CD4-positive, alpha-beta memory T cell (primary cell): ENCODE measurements at places on chromosomes 12 and 14.
A peak's percentile ranks its signal among the peaks of the same experiment; 100 is the strongest.

DNA sequence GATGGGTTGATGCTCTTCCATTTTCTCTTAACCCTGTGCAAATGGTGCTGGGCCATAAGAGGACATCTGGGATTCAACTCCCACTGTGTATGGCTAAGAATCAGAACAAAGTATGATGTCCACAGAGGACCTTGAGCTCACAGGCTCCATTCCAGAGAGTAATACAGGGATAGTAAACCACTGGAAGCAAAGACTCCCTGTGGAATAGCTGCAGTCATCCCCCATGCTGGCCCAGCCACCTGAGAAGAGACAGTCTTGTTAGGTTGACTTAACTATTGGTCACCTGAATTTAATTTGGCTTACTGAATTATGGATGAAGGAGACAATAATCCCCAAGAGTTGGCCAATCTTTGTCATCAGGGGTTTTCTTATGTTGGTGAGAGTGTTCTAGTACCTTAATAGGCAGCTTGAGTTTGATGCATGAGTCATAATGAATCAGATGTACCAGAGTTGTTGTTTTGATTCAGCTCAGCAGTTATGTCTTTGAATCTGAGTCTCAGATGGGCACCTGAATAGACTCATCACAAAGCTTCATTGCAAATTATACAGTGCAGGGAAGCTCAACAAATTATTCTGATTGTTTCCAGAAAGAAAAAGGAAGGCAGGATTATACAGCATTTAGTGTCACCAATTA is 122.7 kb downstream of the SSPN start:
- no peak for DNase-seq

DNA sequence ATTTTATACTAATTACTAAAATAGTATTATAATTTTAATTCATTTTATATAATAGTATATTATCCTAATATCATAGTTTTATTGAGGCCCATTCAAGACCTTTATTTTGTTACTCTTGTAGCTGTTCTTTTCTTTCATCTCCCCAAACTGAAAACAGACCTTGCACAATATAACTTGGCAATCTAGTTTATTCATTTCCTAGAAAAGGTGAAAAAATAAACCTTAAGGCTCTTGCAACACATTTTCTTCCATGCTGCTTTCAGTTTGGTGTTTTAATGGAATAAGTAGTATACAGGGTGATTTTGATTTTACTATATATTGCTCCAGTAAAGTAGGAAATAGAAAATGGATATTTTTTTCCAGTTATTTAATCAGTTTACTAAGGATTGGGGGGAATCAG is 174.0 kb downstream of the SLC2A13 start:
- no peak for DNase-seq

- no peak for DNase-seq
Measured at GRCh38 chr12:3236345-3237187, 159.4 kb downstream of the TSPAN9 start.

DNA sequence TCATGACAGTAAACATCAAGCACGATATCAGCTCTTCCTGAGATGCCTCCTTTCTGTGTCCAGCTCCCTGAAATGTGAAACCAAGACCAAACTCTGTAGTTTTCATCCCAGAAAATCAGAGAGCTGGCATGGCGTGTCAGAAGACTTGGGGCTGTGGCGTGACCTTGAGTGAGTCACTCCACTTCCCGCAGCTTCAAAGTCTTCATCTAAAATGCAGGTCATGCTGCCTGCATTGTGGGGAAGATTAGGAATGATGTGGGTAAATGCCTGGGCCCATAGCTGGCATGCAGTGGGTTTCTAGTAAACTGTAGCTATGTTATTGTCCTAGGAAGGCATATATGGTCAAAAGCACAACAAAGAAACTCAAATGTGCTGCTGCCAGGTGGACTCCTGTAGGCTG is 28.8 kb downstream of the OAS2 start:
- DNase-seq: no peak

DNA sequence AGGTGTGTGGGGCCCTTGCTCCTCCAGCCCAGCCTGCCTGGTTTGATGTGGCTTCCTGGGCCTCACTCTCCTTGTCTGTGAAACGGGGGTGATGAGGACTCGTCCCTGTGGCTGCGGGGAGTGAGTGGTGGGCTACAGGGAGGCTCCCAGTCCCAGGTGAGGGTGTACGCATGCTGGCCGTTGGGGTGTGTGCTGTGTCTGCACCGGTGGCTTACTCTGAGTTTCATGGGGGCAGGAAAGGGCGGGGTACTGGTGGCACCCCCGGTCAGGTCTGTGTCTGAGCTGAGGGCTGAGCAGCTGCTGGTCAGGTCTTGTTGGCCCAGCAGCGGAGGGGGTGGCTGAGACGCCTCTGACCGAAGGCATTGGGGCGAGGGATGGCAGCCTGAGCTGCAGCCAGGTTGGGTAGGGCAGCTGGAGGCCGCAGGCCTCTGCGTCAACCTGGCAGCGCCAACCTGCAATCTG is 11.2 kb downstream of the ULK1 start:
- no peak for DNase-seq

GRCh38 chr14:23402296-23403138 is 5.6 kb downstream of the MYH6 start:
- no peak for DNase-seq

DNA sequence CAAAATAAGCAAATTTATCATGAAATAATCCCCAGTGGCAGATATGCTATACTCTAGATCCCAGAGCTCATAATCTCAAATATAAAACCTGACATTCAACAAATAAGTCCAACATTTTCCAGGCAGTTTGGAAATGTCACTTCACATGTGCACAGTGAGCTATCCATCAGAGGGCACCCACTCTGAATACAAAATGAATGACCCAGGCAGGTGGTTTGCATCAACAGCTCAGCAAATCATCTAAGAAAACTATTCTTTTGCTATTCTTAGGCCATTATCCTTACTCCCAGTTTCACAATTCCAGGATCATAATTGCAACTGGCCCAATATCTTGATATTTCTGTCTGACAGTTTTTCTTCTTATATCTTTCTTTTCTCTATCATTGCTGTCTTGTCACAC is 38.5 kb downstream of the TRIM9 start:
- no peak for DNase-seq

DNA sequence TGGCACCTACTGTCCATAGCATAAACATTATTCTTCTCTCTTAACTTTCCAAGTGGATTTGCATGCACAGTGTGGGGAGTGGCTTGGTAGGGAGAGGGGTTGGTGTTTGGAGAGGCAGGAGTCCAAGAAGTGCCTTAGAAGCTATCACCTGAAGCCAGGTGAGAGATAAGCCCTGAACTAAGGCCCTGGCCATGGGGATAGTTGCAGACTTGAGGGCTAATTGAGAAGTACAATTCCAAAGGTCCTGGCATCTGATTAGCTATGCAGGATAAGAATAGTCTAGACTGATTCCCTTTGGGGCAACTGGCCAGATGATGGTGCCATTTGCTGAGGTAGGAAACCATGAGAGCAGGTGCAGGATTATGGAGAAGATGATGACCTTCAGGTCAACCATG is 2.0 kb upstream of the PCK2 start:
- DNase-seq: no peak

GRCh38 chr12:49553512-49554088 is 14.3 kb downstream of the MCRS1 start:
- DNase-seq: peak; percentile 37

GRCh38 chr12:125533434-125534029 is 468.3 kb downstream of the AACS start:
- no peak for DNase-seq

DNA sequence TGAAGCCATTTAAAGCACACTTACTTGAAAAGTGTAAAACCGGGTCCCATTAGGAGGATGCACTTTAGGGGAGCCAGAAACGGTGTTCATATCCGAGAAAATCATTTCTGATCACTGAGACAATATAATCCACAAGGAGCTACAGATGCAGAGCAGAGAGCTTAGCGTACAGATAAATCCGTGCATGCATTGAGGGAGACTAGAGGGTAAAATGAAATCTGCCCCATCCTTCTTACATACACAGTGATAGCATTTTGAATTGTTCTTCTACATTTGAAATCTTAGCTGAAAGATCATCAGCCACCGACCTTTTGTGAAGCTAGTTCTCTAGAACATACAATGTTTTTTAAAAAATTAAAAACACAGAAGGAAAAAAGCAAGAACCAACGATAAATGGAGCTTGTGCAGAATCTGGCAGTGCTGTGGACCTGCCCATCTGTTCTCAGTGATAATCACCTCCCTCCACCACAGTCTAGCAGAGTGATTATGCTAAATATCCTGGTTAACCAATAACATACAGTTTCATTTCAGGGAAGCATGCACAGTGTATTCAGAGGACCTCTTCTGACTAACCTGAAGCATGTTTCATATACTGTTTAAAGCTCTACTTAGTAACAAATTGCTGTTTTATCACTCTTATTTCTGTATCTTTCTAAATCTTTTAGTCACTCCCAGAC is 161.1 kb downstream of the PPFIA2 start:
- DNase-seq: no peak

- DNase-seq: no peak
Measured at GRCh38 chr14:33184587-33184986, 245.9 kb downstream of the NPAS3 start.

- DNase-seq: no peak
Measured at GRCh38 chr12:22858849-22859570, 234.0 kb downstream of the ETNK1 start.

DNA sequence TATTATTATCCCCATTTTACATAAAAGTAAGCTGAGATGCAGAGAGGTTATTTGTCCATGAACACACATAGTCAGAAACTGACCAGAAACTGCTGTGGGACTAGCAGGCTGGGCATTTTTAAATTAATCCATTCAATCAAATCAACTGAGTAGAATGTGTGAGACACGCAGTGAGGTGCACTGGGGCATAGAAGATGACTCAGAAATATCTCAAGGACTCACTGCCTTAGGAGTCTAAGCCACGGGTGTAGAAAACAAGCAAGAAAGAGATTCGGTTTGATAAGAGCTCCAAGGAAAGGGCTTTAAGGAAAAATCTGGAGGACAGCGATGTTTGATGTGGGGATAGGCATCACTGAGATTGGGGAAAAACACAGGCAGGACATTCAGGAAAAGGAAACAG is 127.8 kb downstream of the ANO2 start:
- DNase-seq: no peak

DNA sequence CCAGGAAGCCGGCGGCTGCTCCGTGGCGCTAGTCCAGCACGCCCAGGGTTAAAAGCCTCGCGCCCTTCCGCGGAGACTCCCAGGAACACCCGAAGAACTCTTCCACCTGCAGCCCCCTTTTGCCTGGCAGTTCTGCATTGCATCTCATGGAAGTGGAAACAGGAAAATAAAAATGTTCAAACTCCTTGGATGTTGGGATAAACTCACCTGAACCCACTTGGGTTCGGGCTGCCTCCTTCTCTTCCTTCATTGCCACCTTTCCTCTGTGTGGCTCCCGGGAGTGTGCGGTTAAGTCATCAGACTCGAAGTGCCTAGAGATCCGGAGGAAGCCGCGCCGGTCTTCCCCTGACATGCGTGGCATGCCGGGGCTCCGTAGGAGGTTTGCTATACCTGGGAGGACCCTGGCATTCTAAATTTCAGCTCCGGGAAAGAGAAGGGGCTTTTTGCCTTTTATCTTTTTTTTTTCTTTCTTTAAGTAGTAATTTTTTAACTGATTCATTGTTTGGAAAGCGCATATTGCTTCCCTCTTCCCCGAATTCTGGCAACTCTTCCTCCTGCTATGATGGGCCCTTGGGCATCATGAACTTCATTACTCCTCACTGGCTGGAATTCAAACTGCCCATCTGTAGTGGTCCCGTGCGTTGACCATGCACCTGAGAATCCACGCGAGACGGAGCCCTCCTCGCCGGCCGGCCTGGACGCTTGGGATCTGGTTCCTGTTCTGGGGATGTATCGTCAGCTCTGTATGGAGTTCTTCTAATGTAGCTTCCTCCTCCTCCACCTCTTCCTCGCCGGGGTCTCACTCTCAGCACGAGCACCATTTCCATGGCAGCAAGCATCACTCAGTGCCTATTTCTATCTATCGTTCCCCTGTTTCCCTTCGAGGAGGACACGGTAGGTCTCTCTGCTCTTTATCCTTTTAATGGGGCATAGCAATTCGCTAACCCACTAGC is 931.4 kb downstream of the DIO2 start:
- no peak for DNase-seq
